ENCODE measurements at places on chromosomes 12 and 14. TPM values are rescaled to one million over a fixed set of nuclear protein-coding genes. Genes with fewer than 3 reads are reported as not detected.

SDR9C7 gene
- not detected for total RNA-seq

DNA sequence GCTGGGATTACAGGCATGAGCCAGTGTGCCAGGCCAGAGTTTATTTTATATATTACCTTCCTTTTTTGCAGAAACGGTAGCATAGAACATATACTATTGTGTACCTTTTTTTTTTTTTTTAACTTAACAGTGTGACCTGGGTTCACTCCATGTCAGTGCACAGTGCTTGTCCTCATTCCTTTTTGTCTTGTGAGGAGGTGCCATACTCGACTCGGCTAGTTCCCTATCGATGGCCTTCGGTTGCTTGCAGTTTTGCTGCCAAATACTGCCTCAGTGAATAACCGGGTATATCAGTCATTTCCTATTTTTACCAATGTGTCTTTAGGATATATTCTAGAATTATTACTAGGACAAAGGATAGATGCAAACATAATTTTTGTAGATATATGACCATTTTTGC is 36.8 kb downstream of the ZNF664 start:
- no peak for DNase-seq
- H3K36me3 ChIP-seq, result peaks cover 44% of the 10 kb centered on the region
- H3K27ac ChIP-seq, result no peak overlapping the region
- no peak overlapping the region for H3K4me3 ChIP-seq

PSEN1 gene
- 38.9 TPM for total RNA-seq

SSTR1 gene
- total RNA-seq, result 0.42 TPM

DNA sequence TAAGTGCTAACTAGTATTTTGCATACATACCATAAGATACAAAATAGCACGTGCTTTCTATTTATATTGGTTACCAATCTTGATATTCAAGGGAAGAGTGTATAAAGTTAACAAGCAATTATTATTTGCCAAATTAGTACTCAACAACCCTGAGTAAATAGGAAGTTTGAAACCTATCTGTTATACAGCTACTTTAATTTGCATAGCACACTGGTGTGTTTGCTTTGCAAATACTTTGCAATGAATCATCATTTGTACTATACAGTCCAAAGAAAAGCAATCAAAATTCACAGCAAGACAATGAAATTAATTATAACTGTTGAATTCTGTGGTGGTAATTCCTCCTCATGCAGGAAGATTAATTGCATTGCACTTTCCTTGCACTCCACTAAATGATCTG is 469.1 kb downstream of the PRKD1 start:
- H3K4me3 ChIP-seq, result no peak overlapping the region
- no peaks in the 10 kb centered on the region for H3K4me1 ChIP-seq
- no peaks in the 10 kb centered on the region for H3K27me3 ChIP-seq
- H3K36me3 ChIP-seq, result no peaks in the 10 kb centered on the region
- no peak for DNase-seq

- peaks cover 3% of the 10 kb centered on the region for H3K4me1 ChIP-seq
- H3K27me3 ChIP-seq, result no peaks in the 10 kb centered on the region
- no peak overlapping the region for H3K27ac ChIP-seq
- H3K4me3 ChIP-seq, result no peak overlapping the region
- no peaks in the 10 kb centered on the region for H3K36me3 ChIP-seq
Observed at GRCh38 chr14:95235351-95235750, 78.0 kb upstream of the DICER1 start.

DNA sequence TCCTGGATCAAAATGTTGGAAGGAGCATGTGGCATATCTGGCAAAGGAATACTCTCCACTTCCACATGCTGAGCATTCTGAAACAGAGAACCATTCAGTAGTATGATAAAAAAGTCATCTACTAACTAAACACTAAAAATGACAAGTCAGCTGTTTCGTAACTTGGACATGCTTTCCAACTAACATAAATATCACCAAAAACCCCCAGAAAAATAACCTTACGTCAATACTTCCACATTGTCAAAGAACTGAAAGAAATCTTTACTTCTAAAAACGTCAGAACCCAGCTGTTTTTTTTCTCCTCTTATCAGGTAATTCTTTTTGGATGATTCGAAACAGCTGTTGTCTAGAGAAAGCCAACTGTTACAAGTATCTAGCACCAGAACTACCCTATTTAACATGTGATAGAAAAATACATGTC is 8.2 kb downstream of the WBP11 start:
- H3K4me1 ChIP-seq, result no peaks in the 10 kb centered on the region
- H3K27ac ChIP-seq, result no peak overlapping the region
- no peak for DNase-seq
- H3K27me3 ChIP-seq, result no peaks in the 10 kb centered on the region
- no peak overlapping the region for H3K4me3 ChIP-seq

DNA sequence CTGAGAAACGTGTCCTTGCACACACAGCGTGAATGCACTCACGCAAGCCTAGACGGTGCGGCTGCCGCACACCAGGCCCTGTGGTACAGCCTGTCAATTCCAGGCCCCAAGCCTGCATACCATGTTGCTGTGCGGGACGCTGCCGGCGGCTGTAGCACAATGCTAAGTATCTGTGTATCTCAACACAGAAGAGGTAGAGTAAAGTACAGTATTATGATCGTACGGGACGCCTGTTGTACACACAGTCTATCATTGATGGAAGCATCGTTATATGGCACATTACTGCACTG is 45.0 kb downstream of the AMN start:
- no peak overlapping the region for H3K4me3 ChIP-seq
- no peak for DNase-seq
- H3K4me1 ChIP-seq, result no peaks in the 10 kb centered on the region
- peaks cover 100% of the 10 kb centered on the region for H3K36me3 ChIP-seq

FAM186B gene
- total RNA-seq, result 0.46 TPM

GRCh38 chr14:57245941-57246340 is 22.8 kb downstream of the EXOC5 start:
- no peaks in the 10 kb centered on the region for H3K27me3 ChIP-seq

MGP gene
- 604 TPM for total RNA-seq

GRCh38 chr12:39392154-39392925 is 50.6 kb downstream of the KIF21A start:
- H3K27me3 ChIP-seq, result no peaks in the 10 kb centered on the region
- DNase-seq, result no peak
- no peaks in the 10 kb centered on the region for H3K4me1 ChIP-seq
- no peaks in the 10 kb centered on the region for H3K36me3 ChIP-seq
- H3K27ac ChIP-seq, result no peak overlapping the region

- no peak overlapping the region for H3K4me3 ChIP-seq
- H3K36me3 ChIP-seq, result peaks cover 50% of the 10 kb centered on the region
- no peak for DNase-seq
- no peaks in the 10 kb centered on the region for H3K4me1 ChIP-seq
- H3K27ac ChIP-seq, result no peak overlapping the region
- H3K27me3 ChIP-seq, result no peaks in the 10 kb centered on the region
Observed at GRCh38 chr14:73258845-73259611, 21.7 kb downstream of the PAPLN start.

DNA sequence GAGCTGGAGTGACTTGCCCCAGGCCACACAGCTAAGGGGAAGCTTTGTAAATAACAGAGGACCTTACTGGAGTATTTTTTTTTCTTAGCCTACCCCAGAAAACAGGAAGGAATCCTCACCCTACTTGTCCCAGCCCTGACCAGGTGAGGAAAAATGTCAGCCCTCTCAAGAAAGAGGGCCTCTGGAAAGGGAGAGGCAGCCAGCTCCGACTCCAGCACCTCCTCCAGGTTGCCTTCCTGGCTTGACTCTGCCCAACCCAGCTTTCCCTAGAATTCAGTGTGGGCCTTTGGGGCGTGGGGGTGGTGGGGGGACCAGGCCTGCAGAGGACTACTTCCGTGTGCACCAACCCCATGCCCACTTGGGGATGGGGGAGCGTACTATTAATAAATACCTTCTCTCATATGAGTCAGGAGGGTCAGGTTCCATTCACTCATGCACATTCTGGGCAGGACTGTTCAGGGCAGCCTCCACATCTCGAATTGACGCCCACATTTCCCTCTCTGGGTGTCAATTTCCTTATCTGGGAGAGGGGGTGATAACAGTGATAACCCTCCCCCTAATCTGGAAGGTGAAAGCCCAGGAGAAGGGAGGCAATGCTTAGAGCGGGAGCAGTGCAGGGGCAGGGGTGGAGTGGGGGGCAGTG is 5.2 kb downstream of the RHOF start:
- peaks cover 27% of the 10 kb centered on the region for H3K4me1 ChIP-seq
- H3K4me3 ChIP-seq, result no peak overlapping the region
- H3K27ac ChIP-seq, result no peak overlapping the region
- no peaks in the 10 kb centered on the region for H3K36me3 ChIP-seq

- no peak for DNase-seq
- peaks cover 18% of the 10 kb centered on the region for H3K36me3 ChIP-seq
- H3K4me1 ChIP-seq, result peaks cover 25% of the 10 kb centered on the region
- peak overlapping the region; percentile 84 for H3K4me3 ChIP-seq
- peak overlapping the region; percentile 91 for H3K27ac ChIP-seq
Observed at GRCh38 chr14:73027546-73027945, 640 bp upstream of the ZFYVE1 start.

- H3K4me1 ChIP-seq, result no peaks in the 10 kb centered on the region
- DNase-seq, result no peak
- H3K4me3 ChIP-seq, result no peak overlapping the region
- H3K27me3 ChIP-seq, result no peaks in the 10 kb centered on the region
- no peaks in the 10 kb centered on the region for H3K36me3 ChIP-seq
- H3K27ac ChIP-seq, result no peak overlapping the region
Observed at GRCh38 chr12:43348221-43348620, 203.8 kb downstream of the ADAMTS20 start.

DNA sequence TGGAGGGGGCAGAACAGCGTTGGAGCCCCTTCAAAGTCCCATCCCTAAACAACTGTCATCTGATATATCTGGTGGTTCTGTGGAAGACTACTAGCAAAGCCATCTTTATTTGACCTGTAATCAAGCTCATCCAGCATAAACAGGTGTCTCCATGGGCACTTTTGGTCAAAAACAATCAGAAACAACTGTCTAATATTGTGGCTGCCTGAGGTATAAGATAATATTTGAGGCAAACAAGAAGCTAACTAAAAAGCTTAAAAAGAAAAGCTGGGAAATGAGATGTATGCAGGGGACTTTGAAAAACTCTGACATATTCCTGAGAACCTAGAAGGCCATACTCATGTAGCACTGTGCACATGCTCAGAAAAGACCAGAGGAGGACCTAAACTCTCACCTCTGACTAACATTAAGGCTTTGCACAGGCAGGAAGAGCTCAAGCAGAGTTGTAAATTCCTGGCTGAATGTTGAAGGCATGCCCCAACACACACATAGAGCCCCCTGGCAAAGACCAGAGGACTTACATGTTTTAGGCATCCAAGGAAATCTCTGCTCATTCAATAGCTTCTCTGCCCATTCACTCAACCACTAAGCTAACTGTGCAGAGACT is 27.2 kb upstream of the AP4S1 start:
- H3K4me1 ChIP-seq, result peaks cover 59% of the 10 kb centered on the region
- no peak overlapping the region for H3K4me3 ChIP-seq
- H3K27me3 ChIP-seq, result no peaks in the 10 kb centered on the region

GRCh38 chr12:131894981-131895639 is 688 bp downstream of the ULK1 start:
- peaks cover 28% of the 10 kb centered on the region for H3K4me1 ChIP-seq
- H3K36me3 ChIP-seq, result peaks cover 19% of the 10 kb centered on the region
- peak overlapping the region; percentile 67 for H3K4me3 ChIP-seq
- H3K27ac ChIP-seq, result peak overlapping the region; percentile 99
- no peak for DNase-seq

- no peak overlapping the region for H3K4me3 ChIP-seq
- DNase-seq, result no peak
- no peaks in the 10 kb centered on the region for H3K27me3 ChIP-seq
- no peak overlapping the region for H3K27ac ChIP-seq
Observed at GRCh38 chr12:51865757-51866270, 17.3 kb upstream of the FIGNL2 start.

- no peaks in the 10 kb centered on the region for H3K27me3 ChIP-seq
- H3K4me1 ChIP-seq, result peaks cover 15% of the 10 kb centered on the region
- DNase-seq, result no peak
- no peak overlapping the region for H3K27ac ChIP-seq
Observed at GRCh38 chr14:101628471-101628966, 67.2 kb downstream of the DIO3 start.

GRCh38 chr12:104011253-104011652 is 38.7 kb downstream of the GLT8D2 start:
- no peak overlapping the region for H3K4me3 ChIP-seq
- no peaks in the 10 kb centered on the region for H3K27me3 ChIP-seq
- H3K36me3 ChIP-seq, result no peaks in the 10 kb centered on the region
- DNase-seq, result no peak
- no peak overlapping the region for H3K27ac ChIP-seq

DNA sequence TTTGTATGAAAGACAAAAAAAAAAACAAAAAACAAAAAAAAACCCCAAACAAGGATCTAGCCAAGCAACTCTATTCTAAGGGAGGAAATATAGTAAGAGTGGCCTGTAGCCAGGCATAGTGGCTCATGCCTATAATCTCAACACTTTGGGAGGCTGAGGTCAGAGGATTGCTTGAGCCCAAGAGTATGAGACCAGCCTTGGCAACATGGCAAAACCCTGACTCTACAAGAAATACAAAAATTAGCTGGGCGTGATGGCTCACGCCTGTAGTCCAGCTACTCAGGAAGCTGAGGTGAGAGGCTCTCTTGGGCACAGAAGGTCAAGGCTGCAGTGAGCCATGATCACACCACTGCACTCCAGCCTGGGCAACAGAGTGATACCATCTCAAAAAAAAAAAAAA is 47.9 kb downstream of the TMEM117 start:
- no peak overlapping the region for H3K27ac ChIP-seq
- no peak overlapping the region for H3K4me3 ChIP-seq
- H3K36me3 ChIP-seq, result no peaks in the 10 kb centered on the region
- H3K27me3 ChIP-seq, result no peaks in the 10 kb centered on the region

SCN8A gene
- total RNA-seq, result 0.42 TPM

NAV3 gene
- 9.6 TPM for total RNA-seq

DNA sequence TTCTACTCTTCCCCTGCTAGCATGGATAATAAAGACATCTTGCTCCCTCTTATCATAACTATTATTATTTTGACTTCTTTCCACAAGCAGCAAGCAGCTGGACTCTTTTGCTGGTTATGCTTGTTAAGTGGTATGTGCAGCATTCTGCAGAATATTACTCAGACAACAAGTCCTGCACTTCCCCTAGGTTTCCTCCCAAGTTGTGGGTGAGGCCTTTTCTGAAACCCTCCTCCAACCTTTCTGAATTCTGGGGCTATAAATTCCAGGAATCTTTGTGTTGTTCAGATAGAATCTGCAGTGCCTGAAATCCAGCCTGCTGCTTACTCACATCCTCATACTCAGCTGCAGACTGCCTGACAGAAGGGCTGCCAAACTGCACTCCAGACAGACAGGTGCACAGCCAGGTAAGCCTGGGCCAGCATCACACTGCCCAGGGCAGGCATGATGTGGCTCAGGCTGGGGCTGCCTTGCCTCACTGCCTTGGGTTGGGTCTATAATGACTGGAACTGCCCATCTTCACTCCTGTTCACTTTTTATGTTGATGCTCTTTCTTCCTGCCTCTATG is 6.2 kb upstream of the DHRS2 start:
- H3K4me1 ChIP-seq, result peaks cover 9% of the 10 kb centered on the region
- DNase-seq, result no peak
- no peak overlapping the region for H3K4me3 ChIP-seq
- H3K27ac ChIP-seq, result no peak overlapping the region
- H3K36me3 ChIP-seq, result no peaks in the 10 kb centered on the region
- H3K27me3 ChIP-seq, result no peaks in the 10 kb centered on the region
